Smooth muscle cell of the brain vasculature (primary cell): ENCODE measurements at places on chromosomes 1 and 21.

GRCh38 chr1:233627823-233628222 lies 13.9 kb downstream of the KCNK1 start:
- no peak for DNase-seq

GRCh38 chr1:27574871-27575831 lies 28.8 kb downstream of the AHDC1 start:
- DNase-seq: peak; percentile 64

DNA sequence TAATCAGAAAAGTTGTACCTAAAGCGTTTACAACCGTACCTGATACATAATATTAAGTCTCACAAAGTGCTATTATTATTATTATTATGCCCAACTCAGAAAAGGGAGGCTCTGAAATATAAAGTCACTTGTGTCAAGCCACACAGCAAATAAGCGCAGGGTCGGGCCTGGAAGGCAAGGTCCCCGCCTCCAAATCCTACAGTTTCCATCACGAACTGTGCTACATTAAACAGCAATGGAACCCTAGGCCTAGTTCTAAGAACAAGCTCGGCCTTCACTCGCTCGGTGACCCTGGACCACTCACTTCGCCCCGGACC lies 549 bp downstream of the PARS2 start:
- DNase-seq: no peak

DNA sequence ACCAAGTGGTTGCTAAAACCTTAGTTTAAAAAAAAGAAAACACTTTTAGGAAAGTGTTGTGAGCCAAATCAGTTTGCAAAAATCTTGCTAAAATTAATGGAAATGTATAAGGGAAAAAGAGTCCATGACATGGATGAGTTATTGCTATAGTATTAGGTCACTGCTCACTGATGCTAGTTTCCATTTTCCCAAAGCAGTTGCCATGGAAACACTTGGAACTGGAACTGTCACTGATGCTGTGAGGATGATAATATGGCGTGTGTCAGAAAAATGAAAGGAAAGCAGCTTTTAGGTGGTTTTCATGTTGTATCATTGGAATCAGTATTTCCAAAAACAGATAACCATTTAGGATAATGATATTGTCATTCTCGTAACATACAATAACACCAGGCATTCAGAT lies 104.4 kb downstream of the PHTF1 start:
- DNase-seq: no peak

GRCh38 chr1:237799762-237800474 lies 90.8 kb downstream of the ZP4 start:
- DNase-seq: no peak

- DNase-seq: no peak
Observed at GRCh38 chr1:93842750-93843500, 36.1 kb downstream of the DNTTIP2 start.

GRCh38 chr1:234125283-234125682 lies 220.8 kb downstream of the SLC35F3 start:
- DNase-seq: no peak

GRCh38 chr1:27623327-27624212 lies 11.4 kb downstream of the FGR start:
- no peak for DNase-seq

DNA sequence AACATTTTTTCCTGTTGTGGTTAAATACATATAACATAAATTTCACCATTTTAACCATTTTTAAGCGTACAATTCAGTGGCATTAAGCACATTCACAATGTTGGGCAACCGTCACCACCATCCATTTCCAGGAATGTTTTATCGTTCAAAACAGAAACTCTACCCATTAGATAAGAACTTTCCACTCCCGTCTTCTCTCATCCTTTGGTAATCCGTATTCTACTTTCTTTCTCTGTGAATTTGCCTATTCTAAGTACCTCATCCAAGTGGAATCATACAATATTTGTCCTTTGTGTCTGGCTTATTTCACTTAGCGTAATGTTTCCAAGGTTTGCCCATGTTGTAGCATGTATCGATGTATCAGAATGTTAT lies 336.0 kb downstream of the RRAGC start:
- no peak for DNase-seq

- DNase-seq: no peak
Observed at GRCh38 chr1:241451956-241452355, 67.6 kb downstream of the FH start.

- no peak for DNase-seq
Observed at GRCh38 chr21:35603494-35603893, 456.8 kb downstream of the SETD4 start.

GRCh38 chr1:65994223-65994622 lies 201.5 kb downstream of the PDE4B start:
- no peak for DNase-seq

DNA sequence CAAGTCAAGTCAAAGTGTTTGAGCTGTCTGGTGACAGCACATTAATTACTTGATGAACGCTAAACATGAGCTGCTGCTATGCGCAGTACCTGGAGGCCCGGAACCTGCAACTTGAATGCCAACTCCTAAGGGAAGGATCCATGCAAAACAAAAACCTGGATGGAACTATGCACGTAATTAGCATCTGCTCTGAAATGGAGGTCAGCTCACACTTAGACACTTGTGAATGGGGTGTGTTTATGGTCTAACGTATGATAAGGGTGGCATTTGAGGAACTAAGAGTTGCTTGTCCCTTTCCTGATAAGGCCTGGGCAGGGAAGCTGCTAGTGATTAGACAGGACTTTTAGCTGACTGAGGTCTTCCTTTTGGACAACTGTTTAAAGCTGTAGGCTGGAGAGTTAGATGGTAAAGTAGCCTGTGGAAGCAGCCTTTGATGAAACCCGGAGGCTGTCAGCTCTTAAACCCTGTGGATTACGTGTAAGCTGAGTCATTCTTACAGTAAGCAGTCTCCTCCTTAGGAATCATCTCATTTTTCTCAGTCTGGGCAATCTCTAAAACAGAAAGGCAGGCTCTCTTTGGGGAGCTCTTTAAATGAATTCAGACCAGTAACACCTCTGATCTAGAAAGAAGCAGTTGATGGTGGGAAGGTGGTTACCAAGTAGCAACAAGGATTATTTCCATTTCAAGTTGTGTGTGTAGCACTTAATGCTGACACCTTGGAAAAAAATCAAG lies 6.8 kb downstream of the TENT5C start:
- DNase-seq: no peak

DNA sequence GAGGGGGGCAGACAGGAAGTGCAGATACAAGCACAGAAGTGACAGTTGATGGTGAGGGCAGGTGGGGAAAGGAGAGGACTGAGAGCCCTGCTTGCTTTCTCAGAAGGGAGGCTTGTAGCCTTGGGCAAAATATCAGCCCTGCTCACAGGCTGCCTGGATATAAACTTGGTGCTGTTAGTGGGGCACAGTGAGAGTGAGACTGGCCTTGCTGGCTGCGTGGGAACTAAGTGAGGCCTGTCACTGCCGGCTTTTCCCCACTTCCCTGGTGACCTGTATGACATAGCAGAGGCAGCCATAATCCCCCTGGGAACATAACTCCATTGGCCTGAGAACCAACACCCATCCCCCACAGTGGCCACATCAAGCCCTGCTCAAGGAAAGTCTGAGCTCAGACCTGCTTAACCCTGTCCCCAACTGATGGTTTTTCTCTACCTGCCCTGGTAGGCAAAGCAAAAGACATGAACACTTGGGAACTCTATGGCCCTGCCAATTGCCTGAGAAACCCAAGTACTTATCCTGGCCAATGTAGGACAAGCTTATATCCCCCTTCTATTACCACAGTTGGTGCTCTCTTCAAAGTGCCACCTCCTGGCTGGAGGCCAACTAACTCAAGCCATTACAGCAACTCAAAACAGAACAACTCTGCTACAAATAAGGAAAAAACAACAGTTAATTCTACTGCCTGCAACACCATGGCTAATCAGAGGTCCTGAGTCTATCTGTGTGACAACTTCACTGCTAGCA lies 472.7 kb downstream of the PLPP3 start:
- no peak for DNase-seq

- DNase-seq: no peak
Observed at GRCh38 chr1:184708084-184708676, 46.5 kb downstream of the EDEM3 start.

- no peak for DNase-seq
Observed at GRCh38 chr1:154971341-154971998, 923 bp upstream of the SHC1 start.

DNA sequence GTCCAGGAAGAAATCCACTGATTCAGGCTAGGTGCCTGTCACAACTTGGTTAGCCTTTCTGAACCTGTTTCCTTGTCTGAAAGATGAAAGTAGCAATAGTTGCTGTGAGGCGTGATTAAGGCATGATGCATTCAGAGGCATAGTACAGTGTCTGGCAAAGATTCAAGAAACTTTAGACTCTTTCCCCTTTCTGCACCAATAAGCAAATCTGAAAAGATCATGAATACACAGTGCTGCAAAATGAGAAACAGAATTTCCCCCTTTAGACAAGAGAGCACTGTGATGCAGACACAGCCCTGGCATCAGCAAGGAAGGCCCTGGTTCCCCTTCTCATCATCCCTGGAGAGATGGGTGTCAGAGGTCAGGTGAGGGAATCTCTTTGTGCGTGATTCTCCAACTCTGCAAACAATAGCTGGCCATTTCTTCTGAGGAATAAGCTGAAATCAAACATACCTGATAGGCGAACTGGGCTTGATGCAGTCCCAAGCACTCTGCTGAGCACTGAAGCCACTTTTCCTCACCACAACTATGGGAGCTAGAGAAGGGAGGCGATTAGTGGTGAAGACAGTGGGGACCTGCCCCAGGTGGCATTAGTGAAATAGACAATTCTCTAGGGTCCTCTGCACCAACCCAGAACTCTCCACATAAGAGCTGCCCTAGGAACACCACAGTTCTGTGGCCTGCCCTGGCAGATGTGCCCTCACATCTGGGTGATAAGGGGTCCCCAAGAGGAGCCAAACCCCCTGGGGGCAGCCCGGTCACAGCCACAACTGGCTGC lies 41.7 kb downstream of the ITPKB start:
- DNase-seq: no peak

DNA sequence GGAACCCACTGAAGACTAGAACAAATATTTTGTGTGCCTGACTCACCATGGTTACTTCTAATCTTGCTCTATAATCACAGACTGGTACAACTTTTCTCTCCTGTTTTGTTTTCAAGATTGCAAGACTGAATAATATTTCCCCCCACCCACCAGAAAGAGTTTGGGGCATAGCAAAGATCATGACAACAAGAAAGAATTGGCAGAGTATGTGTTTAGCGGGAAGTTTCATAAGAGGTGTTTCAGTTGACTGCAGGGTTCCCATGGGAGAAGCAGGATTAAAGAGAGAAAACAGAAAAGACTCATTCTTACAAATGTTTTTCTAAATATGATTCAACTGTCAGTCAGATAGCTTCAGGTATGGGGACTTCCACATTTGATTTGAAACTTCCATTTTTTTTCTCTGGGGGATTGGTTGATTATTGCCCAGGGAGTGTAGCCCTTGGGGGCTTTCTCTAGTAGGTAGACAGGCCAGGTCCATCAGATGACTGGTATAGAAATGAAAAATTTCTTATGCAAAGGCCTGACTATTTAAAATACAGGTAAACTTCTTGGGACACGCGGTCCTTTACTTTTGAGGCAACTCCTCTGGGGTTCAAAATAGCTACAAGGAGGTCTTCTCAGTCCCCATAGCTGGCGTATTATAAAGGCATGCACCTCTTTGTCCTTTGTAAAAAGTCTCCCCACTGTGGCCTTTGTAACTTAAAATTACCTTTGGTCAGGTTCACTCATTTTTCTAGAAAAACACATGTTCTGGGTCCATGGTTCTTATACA lies 13.9 kb downstream of the OR14I1 start:
- DNase-seq: no peak

- DNase-seq: no peak
Observed at GRCh38 chr1:43331688-43332087, 5.9 kb upstream of the MPL start.

DNA sequence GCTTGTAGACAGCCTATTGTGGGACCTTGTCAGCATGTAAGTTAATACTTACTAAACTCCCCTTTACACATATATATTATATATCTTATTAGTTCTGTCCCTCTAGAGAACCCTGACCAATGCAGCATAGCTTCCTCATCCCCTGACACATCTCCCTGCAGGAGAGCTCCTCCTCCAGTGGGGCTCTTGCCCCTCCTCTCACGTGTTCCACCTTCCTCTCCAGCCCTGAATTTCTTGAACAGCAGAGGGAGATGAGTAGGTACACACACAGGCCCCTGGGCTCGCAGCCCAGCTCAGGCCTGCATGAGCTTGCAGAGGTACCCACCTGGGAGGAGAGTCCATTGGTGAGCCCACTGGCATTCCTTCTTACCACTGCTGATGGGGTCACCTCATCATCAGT lies 27.3 kb upstream of the GOLT1A start:
- DNase-seq: no peak

DNA sequence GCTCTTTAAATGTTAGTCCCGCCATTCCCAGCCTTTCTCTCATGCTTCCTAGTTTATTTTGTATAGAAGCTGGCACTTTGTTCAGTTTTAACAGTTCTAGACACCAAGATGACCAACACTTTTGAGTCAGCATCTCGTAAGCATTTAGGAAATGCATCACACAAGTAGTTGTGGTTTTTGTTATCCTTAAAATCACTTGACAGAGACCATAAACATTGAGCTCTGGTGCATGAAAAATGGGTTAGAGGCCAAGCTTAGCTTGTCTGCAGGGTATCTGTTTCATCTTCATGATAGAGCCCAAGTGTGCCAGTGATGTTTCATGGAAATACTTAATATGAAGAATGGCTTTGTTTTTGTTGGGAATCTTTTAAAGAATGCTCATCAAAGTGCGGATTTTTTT lies 159.7 kb downstream of the DISP1 start:
- no peak for DNase-seq

GRCh38 chr1:47765236-47765635 lies 231.9 kb downstream of the TRABD2B start:
- DNase-seq: no peak

GRCh38 chr1:155900161-155900560 lies 11.0 kb downstream of the RIT1 start:
- DNase-seq: no peak

DNA sequence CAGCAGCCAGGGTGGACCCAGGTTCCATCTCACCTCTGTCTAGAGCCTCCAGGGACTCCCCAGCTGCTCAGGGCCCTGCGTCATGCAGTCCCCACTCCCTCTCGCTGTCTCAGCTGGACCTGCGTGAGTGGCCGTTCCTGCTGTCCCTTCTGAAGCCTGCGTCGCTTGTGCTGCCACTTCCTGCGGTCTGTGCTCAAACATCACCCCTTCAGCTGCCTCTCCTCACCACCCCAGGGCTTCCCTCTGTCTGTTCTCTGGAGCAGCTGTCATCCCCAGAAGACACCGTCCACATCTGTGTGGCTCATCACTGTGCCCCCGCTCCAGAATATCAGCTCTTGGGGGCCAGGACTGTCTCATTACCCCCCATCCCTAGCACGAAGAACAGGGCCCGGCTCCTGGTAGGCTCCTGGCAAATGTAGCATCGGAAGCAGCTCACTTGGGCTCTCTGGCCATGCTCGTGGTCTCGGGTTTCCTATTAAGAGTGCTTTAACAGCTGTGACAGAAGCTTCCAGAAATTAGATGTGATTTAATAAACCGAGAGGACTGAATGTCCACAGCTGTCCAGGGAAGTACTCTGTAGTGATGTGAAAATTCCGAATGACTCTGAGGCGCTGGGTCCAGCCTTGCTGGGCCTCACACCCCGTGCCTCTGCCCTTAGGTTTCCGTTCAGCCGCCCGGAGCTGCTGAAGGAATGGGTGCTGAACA lies 3.3 kb downstream of the THAP3 start:
- DNase-seq: no peak

GRCh38 chr1:184405094-184405800 lies 18.4 kb downstream of the C1orf21 start:
- DNase-seq: no peak
